ENCODE measurements at places on chromosomes 7 and 10. TPM values are rescaled to one million over a fixed set of nuclear protein-coding genes. Genes with fewer than 3 reads are reported as not detected.

GRCh38 chr10:22454634-22455033, 109.3 kb downstream of the SPAG6 start:
- DNase-seq = no peak

GRCh38 chr7:132546366-132547127, 29.7 kb downstream of the PLXNA4 start:
- no peak for DNase-seq

DNA sequence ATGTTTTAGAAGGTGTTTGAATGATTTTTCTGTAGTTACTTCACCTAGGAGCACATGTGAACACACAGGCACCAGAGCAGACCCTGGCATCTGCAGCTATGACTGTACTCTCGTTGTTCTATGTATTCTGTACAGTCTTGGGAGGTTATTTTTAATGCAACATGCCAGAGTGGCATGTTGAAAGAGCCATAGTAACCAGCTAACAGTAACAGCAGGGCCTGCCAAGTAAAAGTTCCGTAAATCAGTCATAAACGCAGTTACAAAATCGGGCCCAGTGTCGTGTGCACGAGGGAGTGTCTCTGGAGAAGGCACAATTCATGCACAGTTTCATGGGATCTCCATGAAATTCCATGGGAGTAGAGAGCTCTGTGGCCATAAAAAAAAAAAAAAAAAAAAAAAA, 108.3 kb upstream of the CDK6 start:
- DNase-seq = no peak

DNA sequence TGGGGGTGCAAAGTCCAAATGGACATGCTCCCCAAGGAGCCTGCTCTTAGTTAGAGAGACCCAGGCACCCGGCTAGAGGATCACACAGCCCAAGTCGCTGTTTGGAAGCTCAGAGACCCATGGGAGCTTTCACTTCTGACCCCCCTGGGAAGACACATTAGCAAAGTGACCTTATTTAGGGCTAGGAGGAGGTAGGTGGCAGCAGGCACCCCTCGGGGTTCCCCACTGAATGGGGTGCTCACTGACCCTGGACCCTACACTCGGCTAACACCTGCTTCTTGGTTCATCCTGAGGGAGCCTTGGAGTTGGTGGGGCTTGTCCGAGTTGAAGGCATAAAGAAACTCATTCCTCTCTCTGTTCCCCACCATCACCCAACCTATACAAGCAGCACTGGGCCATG, 27.1 kb upstream of the HABP2 start:
- no peak for DNase-seq

GRCh38 chr7:32518534-32519140, 23.3 kb downstream of the AVL9 start:
- peak; percentile 47 for DNase-seq

DNA sequence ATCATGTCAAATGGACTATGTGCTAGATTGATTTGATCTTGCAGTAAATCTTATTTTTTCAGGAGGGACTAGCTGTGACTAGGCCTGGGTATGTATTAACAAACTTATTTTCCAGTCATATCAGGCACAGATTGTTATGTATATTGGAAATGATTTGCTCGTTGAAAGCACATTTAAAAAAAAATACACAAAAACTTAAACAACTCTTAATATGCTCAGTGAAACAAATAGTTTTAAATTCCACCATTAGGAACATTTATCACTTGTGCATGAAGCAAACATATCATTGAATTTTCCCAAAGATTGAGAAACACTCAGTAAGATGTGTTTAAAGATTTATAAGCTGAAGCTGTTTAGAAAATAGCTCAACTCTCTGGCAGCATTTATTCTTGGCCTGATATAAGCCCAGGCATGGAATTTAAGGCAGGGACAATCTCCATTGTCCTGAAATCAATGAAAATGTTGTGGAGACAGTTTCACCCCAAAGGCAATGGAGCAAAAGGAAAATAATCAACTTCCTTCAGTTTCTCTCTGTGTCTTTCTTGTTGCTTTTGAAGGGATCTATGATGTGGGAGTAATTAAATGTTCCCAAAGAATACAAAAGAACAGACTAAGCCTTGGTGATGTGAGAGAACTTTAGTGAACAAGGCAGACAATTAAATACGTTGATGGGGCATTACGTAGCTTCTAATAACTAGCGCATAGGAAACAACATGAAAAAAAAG, 250.3 kb downstream of the GPR37 start:
- no peak for DNase-seq

DNA sequence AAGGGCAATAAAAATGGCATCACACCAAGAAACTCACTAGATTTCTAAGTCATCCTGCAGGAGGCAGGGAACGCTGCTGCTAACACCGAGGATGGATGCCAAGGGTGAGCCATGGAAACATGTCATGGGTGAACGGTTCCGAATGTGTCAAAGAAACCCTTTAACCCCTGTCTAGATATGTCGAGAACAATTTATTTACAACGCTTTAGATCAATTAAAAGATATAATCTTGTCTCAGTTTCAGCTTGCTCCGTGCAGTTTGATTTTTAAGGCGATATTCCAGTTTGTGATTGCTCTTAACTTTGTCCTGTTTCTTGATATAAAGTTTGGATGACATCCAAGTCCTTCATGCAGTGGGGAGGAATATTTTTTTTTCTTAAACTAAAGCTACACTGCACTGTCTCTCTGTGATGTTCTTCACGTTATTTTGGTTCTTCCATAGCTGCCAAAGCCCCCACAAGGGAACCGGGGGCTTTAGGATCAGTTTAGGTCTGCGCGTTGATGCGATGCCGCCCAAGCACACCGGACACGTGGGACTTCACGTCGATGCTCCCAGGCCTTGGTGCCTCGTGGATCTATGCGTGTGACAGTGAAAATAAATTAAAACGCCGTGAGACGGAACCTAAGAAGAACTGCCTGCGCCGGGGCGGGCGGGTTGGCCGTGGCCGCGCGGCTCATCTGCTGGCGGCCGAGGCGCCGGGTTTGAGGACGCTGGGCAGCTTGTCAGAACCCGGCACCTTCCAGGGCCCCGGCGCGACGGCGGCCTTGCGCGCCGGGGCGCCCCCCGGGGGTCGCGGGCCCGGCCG, 220.3 kb downstream of the PHTF2 start:
- peak; percentile 25 for DNase-seq

DNA sequence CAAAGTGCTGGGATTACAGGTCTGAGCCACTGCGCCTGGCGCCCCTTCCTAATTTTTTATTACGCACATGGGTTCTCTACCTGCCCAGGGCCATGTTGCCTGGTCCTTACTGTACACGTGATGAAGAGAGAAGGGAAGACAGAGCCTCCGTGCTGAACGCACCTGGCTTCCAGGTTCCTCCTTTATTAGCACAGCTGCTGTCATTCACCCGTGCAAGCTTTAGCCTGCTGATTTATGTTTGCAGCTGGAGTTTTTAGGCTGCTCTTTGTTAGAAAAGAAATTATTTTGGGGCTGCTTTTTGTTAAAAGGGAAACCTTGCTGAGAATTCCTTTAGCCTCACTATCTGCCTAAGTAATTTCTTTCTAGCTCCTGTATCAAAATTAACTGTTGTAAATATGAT, 417.0 kb downstream of the CALN1 start:
- no peak for DNase-seq

DNA sequence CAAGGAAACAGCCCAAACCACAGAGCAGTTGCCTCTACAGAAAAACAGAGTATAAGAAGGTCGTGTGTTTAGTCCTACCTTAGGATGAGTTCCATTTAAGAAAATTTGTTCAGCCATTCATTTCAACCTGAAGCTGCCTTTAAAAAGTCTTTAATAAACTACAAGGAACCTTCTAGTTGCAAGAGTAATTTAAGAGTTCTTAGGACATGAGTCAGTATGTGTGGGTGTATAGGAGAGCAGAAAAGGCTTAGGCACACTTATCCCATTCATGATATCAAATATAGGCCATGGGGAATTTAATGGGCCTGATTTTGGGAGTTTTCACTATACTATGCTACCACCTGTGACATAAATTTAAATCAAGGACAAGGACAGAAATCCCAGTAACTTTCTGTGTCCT, 496.8 kb downstream of the TFEC start:
- no peak for DNase-seq

- DNase-seq = no peak
Measured at GRCh38 chr7:30723776-30724175, 28.2 kb upstream of the INMT start.

DNA sequence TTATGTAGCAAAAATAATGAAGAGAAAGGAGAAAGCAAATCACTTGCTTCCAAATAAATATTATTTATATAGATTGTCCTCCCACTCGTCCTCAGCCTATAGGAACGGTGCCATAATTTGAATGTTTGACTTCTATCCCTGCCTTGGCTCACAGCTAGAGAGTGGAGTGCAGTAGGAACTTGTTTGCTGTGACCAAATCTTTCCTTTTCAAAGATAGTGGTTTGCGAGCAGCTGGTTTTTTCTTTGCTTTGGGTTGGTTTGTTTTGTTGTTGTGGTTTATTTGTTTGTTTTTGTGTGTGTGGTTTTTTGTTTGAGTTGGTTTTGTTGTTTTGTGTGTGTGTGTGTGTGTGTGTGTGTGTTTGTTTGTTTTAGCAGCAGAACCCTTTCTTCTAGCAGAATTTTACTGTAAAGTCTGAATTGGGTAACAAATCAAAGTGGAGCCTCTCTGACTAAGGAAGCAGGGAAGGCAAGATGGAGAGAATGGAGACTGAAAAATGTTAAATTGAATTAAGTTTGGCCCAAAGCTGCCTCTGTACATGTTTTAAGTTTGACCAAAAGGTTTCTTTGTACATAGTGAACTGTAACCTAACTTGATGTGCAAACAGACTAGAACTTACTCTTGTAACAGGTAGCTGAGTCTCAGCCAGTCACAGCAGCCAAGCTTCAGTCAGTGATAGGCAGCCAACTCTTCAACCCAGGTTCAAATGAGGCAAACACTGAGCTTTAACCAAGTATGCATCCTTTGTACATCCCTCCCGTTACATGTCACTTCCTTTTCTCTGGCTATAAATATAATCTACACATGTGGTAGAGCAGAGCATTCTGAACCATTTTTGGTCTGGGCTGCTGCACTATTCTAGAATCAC, 149.5 kb upstream of the LRGUK start:
- DNase-seq = no peak

Gene GJC3
- 0.42 TPM for total RNA-seq

Gene HILPDA
- 10.9 TPM for total RNA-seq

Gene HOXA1
- total RNA-seq = 0.68 TPM

Gene C10orf62
- 0.34 TPM for total RNA-seq

Gene SRI
- total RNA-seq = 162 TPM

Gene EGR2
- total RNA-seq = 0.37 TPM
